Astrocyte of the hippocampus (primary cell): ENCODE measurements at places on chromosomes 13 and 19.

DNA sequence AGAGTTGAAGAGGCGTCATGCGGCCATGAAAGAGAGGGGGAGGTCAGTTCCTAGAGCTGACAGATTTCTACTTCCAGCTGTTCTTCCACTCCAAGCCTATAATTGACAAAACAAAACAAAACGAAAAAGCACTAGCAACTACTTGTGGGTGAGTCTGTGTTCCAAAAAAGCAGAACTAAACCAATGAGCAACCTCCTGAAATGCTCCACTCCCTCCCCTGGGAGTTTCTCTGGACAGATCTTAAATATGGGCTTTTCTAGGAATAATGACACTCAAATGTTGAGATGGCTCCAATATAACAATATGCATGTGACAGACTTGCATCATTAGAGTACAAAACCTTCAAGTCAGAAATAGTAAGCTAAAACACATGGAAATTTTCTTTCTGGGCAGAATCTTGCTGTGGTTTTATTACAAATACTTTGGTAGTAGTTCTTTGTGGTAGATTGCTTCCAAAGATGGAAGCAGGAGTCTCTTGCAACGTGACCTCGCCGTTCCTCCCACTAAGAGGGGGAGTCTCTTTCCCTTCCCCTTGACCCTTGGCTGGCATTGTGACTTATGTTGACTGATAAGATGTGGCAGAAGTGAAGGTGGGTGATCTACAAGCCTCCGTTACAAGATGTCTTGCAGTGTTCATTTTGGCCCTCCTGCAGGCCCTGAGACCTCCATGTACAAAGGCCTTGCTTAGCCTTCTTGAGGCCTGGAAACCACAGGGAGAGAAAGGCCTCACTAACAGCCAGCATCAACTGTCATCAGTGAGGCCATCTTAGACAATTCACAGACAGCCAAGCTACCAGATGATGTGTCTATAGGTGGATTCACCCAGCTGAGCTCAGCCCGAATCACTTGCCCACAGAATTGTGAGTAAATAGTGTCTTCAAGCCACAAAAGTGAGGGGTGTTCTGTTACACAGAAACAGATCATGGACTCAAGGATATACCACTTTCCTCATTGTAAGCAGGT lies 173.1 kb upstream of the RFC3 start:
- DNase-seq = no peak

DNA sequence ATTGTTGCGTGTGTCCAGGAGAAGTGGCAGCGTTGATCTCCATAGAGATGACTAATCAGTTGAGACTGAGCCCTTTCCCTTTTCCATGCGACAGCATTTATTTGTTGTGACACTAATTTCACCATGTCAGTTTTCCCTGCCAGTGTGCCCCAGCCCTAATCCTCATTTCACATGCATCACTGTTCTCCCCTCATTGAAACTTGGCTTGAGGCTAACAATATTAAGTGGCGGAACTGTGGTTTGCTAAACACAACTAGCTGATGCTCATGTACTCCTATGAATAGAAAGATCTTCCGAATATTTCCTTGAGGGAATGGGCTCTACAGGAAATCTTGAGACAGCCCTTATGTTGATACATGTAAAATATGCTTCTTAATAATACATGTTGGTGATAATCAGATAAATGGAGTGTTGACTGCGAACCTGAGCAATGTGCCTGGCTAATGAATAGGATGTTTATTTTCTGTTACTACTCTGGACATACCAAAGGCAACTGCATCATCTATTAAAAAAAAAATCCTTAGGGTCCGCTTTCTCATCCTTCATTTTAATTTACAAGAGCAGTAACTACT lies 258.6 kb downstream of the ATP8A2 start:
- peak; percentile 51 for DNase-seq

GRCh38 chr19:35776102-35776788 lies 881 bp downstream of the ARHGAP33 start:
- no peak for DNase-seq

DNA sequence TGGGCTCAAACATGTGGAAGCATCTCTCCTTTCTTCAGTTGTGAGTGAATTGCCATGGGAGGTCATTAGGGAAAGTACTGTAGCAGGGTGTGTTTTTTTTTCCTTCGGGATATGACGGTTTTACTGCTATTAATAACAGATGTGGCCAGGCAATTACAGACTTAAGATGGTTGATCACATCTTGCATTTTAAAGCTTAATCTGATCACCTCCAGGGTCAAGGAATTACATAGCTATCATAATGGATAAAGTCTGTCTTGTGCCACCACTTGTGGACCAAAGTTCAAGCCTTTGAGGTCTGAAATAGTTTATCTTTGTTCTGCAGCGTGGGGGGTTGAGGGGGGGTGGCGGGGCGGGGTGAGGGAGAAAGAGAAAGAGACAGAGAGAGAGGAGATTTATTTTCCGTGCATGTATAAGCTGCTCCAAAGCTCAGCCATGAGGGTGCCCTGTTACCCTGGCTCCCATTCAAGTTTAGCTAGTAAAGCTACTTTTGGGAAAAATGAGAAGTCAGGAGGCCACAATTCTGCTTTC lies 5.5 kb upstream of the SERP2 start:
- no peak for DNase-seq

DNA sequence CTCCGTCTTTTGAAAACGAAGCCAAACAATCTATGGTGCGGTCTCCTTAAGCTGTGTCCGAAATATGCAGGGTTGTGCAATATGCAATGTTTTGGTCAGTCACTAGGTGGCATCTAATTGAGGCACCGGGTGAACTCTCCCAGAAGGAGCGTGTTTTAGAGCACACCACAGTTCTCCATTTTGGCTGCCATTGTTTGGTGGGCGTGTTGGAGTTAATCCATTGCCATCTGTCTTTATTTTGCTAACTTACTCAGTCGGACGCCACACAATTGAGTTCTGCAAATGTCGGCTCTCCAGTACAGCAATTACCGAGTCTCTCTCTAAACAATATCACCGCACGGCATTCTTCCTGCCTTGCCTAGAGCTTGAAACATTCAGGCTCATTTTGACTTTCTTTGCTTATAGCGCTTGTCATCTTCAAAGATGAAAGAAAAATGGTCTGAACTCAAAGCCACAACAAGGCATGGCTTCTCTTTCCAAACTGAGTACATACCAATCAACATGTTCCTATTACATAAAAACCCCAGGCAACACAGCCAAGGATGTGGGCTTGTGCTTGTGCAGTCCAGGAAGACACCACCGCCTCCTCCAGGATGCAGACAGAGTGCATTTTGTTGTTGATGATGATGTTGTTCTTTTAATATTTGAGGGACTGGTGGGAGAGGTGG lies 182.0 kb upstream of the SERP2 start:
- peak; percentile 78 for DNase-seq
